ENCODE measurements at places on chromosomes 6 and 20.
A peak's percentile ranks its signal among the peaks of the same experiment; 100 is the strongest.

DNA sequence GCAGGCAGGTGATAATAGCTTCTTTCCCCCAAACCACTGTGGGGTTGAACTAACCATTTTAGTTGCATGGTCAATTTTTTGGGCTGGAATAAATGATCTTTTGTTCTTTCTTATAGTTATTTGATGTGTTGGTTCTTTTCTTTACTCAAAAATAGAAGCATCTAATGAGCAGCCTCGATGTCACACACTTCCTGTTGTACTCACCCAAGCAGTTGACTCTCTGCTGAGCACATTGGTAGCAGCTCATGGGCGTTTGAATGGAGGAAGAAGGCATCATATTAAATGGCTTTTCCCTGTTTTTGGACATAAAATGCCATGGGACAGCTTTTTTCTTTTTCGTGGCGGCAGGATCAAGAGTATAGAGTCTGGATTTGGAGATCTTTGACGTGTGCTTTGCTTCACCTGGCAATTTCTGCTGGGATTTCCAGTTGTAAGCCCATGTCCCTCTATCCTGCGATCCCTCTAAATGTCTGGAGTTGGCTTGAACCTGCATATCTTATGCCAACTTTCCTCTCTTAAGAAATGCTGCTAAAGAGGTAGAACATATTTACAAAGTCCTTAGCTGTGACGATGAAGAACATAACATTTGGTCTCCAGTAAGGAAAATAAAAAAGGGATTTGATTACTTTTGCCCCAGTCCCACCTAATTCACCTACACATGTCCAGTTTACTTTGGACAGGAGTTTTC lies 268.3 kb downstream of the PRL start:
- no peak for DNase-seq

- DNase-seq, result peak; percentile 6
Observed at GRCh38 chr6:1263039-1263849, 48.7 kb upstream of the FOXQ1 start.

DNA sequence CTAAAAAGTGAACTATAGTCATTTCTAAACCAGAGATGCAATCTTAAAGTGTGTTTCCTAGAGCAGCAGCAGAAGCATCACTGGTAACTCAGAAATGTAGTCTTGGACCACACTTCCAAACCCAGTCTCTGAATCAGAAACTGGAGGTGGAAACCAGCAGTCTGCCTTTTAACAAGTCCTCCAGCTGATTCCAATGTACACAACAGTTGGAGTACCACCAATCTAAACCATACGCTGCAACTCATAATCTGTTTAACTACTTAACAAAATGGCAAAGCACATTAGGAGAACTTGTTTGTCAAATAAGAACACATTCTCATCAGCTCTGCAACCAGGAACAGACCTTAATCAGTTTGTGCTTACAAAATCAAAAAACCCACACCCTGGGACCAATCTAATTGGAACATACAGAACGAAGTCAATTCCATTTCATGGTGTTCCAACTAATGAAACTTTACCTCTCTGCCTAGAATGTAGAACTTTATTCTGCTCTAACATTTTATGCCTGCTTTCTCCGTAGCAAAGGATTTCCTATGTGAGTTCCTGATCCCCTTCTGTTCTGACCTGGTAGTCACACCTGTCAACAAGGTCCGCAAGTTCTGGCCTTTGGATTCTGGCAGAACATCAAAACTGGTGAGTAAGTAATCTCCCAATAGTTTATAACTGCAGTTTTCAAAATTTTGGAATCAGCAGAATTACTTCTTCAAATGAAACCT lies 390.4 kb downstream of the HTR1B start:
- DNase-seq, result no peak

DNA sequence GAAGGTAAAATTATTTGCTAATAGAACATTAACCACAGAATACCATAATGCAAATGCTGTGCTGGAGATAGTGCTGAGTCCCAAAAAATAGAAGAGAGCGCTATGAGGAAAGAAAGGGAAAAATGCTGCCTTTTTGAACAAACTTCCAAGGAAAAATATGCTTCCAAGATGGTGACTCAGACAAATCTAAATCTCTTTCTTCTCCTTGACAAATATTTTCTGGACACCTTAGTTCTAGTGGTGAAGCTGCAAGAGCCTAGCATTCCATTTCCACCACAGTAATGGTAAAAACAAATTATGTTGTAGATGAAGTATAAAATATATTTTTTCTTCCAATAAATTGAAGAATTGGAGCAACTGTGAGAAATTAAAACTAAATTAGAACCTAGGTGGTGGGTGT lies 155.6 kb upstream of the TBX18 start:
- DNase-seq, result no peak

DNA sequence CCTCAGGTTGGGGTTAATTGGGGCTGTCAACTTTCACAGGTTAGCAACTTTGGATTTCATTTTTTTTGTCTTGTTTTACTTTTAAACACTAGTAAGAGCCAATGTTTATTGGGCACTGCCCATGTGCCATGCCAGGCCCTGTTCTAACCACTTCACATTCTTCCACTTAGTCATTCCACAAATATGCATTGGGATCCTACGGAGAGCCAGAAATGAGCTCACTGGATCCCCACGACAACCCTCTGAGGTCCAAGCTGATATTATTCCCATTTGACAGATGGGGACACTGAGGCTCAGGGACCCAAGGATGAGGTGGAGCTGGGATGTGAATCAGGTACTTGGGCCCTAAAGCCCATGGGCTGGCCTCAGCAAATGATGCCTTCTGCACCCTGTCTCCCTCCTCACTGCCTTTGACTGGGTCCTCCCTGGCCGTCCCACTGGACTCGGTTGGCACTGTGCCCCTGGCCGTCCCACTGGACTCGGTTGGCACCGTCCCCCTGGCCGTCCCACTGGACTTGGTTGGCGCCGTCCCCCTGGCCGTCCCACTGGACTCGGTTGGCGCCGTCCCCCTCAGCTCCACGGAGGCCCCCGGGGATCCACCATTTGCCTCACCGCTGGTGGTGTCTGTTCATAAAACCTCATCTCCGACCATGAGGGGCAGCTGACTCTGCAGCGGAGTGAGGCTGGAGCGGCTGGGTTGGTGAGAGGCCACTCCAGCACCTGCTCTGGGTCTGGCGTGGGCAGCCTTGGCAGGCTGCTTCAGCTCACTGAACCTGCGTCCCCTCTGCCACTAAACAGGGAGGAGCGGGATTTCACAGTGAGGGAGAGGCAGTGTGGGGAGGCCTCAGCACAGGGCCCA lies 4.8 kb upstream of the PMEPA1 start:
- peak; percentile 71 for DNase-seq

- no peak for DNase-seq
Observed at GRCh38 chr20:33005132-33005566, 916 bp upstream of the SUN5 start.

- DNase-seq, result peak; percentile 6
Observed at GRCh38 chr6:168828800-168829199, 387.8 kb downstream of the SMOC2 start.

- no peak for DNase-seq
Observed at GRCh38 chr20:19274412-19275015, 62.1 kb downstream of the SLC24A3 start.

- no peak for DNase-seq
Observed at GRCh38 chr6:148528292-148528691, 185.7 kb downstream of the SASH1 start.

GRCh38 chr6:110547266-110547964 lies 71.0 kb upstream of the SLC22A16 start:
- peak; percentile 69 for DNase-seq

GRCh38 chr6:3987053-3987452 lies 91.9 kb downstream of the FAM217A start:
- DNase-seq, result peak; percentile 39

GRCh38 chr6:129908858-129909257 lies 47.7 kb upstream of the TMEM244 start:
- no peak for DNase-seq

DNA sequence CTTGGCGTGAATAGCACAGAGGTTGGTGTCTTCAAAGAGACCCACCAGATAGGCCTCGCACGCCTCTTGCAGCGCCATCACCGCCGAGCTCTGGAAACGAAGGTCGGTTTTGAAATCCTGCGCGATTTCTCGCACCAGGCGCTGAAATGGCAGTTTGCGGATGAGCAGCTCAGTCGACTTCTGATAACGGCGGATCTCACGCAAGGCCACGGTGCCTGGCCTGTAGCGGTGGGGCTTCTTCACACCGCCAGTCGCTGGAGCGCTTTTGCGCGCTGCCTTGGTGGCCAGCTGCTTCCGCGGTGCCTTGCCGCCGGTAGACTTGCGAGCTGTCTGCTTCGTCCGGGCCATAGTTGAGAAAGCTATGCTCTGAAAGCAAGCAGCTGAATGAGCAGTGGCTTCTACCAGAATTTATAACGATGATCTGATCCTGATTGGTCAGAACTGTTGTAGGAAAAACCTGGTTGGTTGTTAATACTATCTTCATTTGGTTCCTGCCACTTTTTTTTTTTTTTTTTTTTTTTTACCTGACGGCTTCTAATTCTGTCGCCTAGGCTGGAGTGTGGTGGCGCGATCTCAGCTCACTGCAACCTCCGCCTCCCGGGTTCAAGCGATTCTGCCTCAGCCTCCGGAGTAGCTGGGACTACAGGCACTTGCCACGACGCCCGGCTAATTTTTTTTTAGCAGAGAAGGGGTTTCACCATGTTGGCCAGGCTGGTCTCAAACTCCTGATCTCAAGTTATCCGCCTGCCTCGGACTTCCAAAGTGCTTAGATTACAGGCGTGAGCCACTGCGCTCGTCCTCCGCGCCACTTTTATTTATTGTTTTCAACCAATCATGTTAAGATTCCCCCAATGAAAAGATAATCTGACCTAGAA lies 21.5 kb downstream of the OR2B2 start:
- DNase-seq, result peak; percentile 95
